ENCODE measurements at places on chromosomes 5 and 9.

DNA sequence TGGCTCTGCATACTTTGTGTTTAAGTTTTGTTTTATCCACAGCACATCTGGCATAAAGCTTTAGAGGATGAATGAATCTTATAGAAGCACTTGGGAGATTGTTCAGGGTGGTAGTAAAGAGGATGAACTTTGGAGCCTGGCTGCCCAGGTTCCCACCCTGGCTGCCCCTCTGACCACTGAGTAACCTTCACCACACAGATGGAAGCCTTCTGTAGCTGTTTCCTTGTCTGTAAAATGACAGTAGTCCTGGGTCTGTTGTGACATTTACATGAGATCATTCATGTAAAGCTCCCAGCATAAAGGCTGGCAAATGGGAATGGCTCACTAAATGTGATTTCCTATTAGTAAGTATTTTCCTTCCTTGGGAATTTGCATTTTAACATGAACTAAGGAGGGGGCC lies 85.7 kb upstream of the FAM169A start:
- DNase-seq = no peak

DNA sequence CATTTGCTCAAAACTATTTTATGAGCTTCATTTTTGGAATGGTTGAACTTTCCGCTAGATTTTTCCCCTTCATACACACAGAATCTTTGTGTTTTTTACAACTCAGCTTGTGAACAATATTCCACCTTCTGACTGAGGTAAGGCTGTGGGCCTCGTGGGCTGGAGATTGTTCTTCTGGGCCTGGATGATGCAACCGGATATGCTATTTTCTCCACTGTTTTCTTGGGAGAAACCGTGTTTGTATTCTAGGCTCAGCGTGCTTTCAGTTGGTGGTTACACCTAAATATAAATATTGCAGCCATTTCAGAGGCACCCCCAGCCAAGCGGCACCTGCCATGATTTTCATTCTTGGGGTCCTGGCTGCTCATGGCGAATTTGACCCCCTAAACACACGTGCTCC lies 55.2 kb downstream of the IRX1 start:
- no peak for DNase-seq

DNA sequence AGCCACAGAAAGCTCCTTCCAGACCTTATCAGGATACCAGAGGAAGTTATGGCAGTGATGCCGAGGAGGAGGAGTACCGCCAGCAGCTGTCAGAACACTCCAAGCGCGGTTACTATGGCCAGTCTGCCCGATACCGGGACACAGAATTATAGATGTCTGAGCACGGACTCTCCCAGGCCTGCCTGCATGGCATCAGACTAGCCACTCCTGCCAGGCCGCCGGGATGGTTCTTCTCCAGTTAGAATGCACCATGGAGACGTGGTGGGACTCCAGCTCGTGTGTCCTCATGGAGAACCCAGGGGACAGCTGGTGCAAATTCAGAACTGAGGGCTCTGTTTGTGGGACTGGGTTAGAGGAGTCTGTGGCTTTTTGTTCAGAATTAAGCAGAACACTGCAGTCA lies 70.8 kb upstream of the ENTREP1 start:
- DNase-seq = no peak

GRCh38 chr9:106583751-106584150 lies 279.2 kb upstream of the ZNF462 start:
- no peak for DNase-seq

DNA sequence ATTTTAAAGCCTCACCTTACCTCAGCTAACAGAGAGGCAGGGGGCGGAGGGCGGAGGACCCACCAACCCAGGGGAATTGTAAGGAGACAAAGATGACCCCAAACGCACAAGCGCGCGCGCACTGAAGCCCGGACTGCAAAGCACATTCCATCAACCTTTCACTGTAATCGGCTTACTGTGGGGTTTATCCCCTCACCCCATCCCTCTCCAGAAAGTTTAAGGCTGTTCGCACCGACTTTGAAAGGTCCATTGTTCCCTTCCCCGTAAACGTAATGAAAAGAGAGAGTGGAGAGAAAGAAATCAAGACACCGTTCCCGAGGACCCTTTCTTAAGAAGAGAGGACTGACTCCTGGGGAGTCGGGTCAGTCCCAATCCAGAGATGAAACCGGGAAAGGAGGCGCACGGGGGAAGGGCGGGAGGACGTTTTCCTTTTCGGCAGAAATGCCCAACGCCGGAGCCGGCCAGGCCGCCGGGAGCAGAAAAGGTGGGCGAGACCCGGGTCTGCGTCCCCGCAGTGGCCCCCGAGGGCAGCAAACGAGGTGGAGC lies 464 bp downstream of the CEMIP2 start:
- DNase-seq = no peak

GRCh38 chr5:8410618-8411017 lies 541.7 kb downstream of the MTRR start:
- DNase-seq = no peak

DNA sequence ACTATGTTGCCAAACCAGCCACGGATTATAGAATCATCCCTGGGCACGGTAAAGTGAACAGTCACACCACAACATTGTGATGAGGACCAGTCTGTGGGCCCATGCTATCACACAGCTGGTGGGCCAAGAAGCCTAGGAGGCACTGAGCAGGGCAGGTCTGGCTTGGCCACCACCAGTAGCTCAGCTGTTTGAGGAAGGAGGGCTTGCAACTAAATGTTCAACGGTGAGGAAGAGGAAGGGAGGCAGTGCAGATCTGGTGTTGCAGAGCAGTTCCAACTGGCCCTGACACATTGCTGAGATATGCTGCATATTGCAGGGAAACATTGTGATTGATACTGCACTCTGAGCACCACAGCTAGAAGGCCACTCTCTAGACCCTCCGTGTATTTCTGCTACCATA lies 77.9 kb upstream of the ATG10 start:
- no peak for DNase-seq

GRCh38 chr5:160089531-160089930 lies 29.7 kb downstream of the PWWP2A start:
- no peak for DNase-seq

DNA sequence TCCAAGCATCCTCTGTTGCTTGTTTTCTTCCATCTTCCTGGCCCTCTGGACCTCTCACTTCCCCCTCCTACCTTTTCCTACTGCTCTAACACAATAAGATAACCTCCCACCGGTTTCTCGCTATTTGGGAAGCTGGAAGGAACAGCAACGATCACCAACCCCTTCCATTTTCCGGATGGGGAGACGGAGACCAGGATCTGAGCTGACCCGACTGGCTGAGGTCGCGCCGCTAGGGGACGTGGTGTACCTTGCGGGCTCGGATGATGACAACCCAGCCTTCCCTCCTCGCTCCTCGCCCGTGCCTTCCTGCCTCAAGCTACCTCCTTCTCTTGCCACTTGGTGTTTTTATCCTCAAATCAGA lies 1.9 kb downstream of the LPAR1 start:
- DNase-seq = no peak

DNA sequence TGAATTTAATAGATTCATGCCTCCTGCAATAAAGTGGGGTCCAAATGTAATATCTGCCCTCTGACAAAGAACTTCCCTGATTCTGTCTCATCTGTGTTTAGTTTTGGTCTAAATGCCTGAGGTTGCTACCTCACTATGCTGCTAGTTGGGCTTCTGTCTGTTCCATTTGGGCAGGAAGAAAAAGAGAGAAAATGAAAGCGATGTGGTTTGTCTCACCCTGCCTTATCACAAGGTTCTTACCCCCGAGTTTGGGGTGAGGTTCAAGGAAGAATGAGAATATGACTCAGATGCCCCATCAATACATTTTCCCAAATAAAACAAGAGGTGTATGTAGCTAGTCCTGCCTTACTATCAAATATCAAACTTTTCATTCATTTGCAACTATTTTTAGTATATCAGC lies 132.1 kb upstream of the MTAP start:
- no peak for DNase-seq
